ENCODE measurements at places on chromosomes 2 and 18.

DNA sequence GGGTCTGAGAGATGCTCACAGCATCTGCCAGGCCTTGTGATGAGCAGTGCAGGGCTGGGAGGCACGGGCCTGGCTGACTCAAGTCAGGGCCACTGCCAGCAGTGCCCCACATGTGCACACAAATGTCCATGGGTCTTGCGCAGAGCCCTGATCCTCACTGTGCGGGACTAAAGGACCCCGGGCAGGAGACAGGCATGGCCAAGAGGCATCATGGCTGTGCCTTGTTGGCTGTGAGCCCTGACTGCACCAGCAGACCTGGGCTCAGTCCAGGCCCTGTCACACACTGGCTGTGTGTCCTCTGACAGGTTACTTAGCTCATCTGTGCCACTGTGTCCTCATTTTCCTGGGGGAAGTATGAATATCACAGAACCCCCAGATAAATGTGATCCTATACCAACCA lies 4.0 kb downstream of the KCNIP3 start:
- DNase-seq, result no peak
- H3K4me3 ChIP-seq, result no peak overlapping the region
- no peaks in the 10 kb centered on the region for H3K27me3 ChIP-seq
- peaks cover 4% of the 10 kb centered on the region for H3K4me1 ChIP-seq

DNA sequence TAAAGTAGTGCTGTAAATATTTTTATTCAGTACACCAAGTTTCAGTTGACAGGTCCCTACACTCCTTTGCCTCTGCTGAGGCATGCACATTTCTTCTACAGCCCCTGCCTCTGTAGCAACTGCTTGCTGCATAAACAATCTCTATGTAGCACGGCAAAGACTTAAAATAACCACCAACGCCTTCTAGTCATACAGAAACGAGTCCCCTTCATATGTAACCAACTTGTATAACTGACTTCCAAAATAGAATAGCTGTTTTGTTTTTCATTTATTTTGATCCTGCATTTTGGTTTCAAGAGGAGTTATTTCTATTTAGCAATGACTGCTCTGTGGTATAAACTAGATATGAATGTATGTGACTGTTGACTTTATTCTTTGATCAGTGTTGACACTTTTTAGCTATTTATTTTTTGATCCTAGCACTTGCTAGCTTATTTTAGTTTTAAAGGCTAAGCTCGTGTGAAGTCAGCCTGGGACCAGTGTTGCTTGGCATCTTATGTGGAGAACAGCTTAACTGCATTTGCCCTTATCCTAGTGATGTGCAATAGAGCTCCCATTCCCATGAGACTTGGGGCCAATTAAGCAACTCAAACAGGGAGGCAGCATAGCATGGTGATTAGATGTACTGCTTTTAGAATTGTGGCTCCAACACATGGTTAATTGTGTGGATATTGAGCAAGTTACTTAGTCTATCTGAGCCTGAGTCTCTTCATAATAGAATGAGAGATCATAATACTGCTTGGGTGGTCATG lies 79.6 kb downstream of the HRH4 start:
- no peaks in the 10 kb centered on the region for H3K36me3 ChIP-seq
- no peaks in the 10 kb centered on the region for H3K4me1 ChIP-seq
- H3K27me3 ChIP-seq, result no peaks in the 10 kb centered on the region
- no peak for DNase-seq
- H3K4me3 ChIP-seq, result no peak overlapping the region

DNA sequence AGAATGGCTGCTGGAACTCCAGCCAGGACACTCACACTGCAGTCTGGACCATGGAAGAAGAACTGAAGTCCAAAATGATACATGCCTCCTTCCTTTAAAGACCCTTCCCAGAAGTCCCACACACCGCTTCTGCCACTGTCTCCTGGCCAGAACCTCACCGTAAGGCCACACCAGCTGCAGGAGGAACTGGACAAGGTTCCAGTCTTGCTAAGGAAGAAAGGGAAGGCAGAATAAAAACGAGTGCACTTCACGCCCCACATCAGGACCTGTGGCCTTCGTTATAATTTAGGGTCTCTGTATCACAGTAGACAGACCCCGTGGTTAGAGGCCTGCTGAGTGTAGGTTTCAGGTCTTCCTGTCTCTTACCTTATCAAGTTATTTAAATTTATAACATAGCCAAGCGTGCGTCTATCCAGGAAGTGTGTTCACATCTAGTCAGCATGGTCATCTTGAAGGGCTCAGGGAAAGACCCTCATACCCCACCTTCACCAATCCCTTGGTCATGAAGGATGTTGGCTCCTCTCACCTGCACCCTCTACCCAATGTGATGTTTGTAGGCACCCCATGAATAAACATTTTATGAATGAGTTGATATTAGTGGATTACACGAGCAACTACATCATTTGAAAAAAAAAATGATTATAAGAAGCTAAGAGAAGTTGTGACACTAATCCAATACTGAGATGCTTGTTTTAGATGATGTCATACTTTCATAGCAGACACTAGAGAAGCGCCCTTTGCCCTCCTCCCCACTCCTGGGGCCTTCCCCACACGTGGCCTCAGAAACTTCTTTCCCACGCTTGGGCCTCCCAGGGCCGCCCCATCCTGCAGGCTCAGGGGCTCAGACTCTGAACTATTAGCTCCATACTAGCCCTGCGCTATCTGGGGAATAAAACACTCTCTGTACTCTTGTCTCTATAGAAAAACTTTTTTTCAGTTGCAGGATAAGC lies 157.6 kb downstream of the FAM210A start:
- peaks cover 7% of the 10 kb centered on the region for H3K4me1 ChIP-seq
- no peak for DNase-seq
- no peak overlapping the region for H3K4me3 ChIP-seq
- H3K27ac ChIP-seq, result no peak overlapping the region

GRCh38 chr2:61658841-61659780 lies 121.0 kb upstream of the XPO1 start:
- no peak for DNase-seq
- peaks cover 5% of the 10 kb centered on the region for H3K4me1 ChIP-seq
- no peaks in the 10 kb centered on the region for H3K27me3 ChIP-seq
- no peak overlapping the region for H3K27ac ChIP-seq

- no peak overlapping the region for H3K4me3 ChIP-seq
- no peaks in the 10 kb centered on the region for H3K27me3 ChIP-seq
- no peaks in the 10 kb centered on the region for H3K4me1 ChIP-seq
- H3K36me3 ChIP-seq, result no peaks in the 10 kb centered on the region
- H3K27ac ChIP-seq, result no peak overlapping the region
- DNase-seq, result no peak
These were observed 42.5 kb upstream of the CYRIA start for GRCh38 chr2:16708173-16708572.

DNA sequence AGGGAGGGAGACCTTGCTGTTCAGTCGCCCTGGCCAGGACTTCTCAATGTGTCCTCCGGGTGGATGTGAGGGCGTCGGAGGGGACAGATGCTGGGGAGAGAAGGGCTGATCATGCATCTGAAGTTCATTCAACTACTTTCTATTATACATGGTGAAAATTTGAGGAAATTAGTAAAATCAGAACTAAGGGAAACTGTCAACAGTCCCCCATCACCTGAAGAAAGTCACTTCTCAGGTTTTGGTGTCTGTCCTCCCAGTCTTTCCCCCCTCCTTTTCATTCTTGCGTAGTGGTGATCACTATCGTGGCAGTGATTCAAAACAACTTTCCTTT lies 17.4 kb upstream of the ACKR3 start:
- no peak overlapping the region for H3K27ac ChIP-seq
- no peaks in the 10 kb centered on the region for H3K36me3 ChIP-seq
- DNase-seq, result no peak

DNA sequence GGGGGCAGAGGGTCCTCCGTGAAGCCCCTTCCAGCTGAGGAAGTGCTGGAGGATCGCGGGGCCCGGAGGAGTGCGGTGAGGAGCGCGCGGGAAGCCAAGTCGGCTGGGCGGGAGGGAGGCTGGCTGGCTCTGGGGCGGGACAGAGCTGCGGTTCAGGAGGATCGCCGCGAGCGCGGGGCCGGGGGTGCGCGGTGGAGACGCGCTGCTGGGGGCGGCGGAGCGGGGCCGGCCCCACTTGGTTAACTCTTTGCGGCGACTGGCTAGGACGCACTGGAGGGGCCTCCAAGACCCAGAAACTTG lies 464 bp downstream of the CYBRD1 start:
- no peak for DNase-seq
- no peaks in the 10 kb centered on the region for H3K27me3 ChIP-seq
- H3K36me3 ChIP-seq, result no peaks in the 10 kb centered on the region

DNA sequence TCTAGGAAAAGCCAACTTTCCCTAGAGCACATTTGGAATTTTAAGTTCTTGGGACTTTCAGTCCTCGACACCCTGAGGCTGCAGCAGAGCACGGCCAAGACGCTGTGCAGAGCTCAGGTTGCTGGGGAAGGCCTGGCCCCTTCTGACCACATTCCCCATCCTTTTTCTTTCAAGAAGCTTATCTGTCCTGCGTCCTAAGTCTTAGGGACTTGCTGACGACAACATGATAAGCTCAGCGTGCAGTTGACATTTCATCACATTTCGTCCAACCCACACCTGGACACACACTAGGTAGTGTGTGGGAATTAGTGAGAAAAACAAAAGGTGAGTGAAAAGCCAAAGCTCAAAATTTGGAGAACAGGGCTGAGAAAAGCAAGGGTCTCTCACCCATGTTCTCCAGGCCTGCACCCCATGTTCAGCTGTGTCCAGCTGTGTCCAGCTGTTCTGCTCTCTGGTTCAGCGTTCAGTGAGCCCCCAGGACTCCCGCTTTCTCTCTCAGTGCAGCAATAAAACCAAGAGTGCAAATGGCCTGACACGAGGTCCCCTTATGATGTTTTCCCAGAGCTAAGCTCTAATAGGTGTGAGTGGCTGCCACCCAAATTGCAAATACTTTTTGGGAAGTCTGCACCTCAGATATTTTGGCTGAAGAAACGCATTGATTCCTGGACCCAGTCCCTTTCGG lies 101.9 kb downstream of the RGPD3 start:
- H3K4me3 ChIP-seq, result no peak overlapping the region
- no peak overlapping the region for H3K27ac ChIP-seq
- H3K27me3 ChIP-seq, result no peaks in the 10 kb centered on the region
- H3K36me3 ChIP-seq, result no peaks in the 10 kb centered on the region
- DNase-seq, result no peak

DNA sequence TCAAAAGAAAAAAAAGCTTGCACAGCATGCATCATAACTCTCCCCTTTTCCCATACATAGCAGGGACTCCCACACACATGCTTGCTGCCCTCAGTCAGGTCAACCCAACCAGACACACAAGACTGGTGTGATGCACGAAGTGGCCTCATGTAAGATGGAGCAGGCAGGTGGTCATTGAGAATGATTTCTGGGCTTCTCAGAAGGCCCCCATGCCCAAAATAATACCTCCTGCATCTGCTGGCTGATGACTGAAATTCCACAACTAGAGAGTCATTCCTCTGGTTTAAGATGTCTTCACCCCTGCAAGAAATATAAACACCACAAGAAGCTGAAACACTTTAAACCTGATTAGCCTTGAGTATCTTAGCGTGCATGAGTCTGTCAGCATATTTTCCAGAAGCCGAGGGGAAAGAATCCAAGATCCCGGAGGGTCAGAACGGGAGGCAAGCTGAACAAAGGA lies 131.1 kb downstream of the AFF3 start:
- no peak for DNase-seq
- H3K36me3 ChIP-seq, result peaks cover 3% of the 10 kb centered on the region
- H3K27ac ChIP-seq, result no peak overlapping the region

DNA sequence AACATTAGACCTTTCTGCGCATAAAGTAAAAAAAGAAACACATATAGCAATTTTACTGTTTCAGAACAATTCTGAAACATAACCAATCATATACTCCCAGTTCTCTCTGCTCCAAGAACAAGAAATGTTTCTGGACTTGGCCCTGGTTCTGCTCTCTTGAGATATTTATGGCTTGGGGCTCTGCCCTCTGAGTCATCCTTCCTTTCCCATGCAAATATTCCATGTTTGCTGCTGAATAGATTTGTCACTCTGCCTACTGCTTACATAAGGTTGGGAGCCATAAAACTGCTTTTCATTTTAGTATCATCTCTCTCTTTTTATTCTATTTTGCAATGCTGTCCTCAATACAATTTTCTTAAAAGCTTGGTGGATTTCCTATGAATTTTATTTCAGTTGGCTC lies 499.6 kb upstream of the ACVR2A start:
- H3K27ac ChIP-seq, result no peak overlapping the region
- DNase-seq, result no peak
- H3K4me1 ChIP-seq, result no peaks in the 10 kb centered on the region

DNA sequence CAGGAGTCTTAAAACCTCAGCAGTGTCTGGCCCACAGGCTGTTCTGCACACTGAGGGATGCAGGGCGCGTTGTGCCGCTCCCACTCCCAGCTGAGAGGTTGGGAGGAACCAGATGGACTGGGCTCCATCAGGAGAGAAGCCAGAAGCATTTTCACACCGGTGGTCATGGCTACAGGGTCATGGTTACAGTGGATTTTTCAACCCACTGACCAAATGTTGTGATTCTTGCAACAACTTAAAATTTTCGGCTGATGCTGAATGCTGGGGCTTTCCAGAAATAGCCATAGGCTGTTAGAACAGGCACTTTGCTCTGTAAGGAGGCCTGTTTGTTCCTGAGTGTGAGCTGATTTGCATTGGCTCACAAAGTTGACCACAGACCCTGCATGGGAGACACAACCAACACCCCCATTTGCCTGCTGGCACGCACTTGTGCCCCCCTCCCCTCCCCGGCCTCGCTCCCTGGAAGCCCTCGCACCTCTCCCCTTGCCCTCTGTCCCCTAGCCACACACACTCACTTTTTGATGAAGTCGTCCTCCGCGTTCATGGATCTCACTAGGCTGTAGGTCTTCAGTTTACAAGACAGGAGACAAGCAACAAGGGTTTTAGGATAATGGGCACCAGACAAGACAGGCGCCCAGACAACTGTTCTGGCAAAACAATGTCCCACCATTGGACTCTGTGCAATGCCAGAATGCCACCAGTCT lies 3.4 kb downstream of the LPIN1 start:
- no peak overlapping the region for H3K4me3 ChIP-seq
- no peaks in the 10 kb centered on the region for H3K36me3 ChIP-seq
- peaks cover 4% of the 10 kb centered on the region for H3K4me1 ChIP-seq

GRCh38 chr2:239951129-239951734 lies 73.9 kb downstream of the NDUFA10 start:
- H3K36me3 ChIP-seq, result no peaks in the 10 kb centered on the region
- no peak for DNase-seq
- no peaks in the 10 kb centered on the region for H3K27me3 ChIP-seq
- H3K4me3 ChIP-seq, result no peak overlapping the region

- H3K27ac ChIP-seq, result no peak overlapping the region
- no peak overlapping the region for H3K4me3 ChIP-seq
- H3K4me1 ChIP-seq, result no peaks in the 10 kb centered on the region
- no peaks in the 10 kb centered on the region for H3K36me3 ChIP-seq
- no peak for DNase-seq
- H3K27me3 ChIP-seq, result no peaks in the 10 kb centered on the region
These were observed 16.5 kb upstream of the SERPINB7 start for GRCh38 chr18:63758615-63759240.

- H3K4me1 ChIP-seq, result peaks cover 8% of the 10 kb centered on the region
- H3K27me3 ChIP-seq, result no peaks in the 10 kb centered on the region
- H3K27ac ChIP-seq, result no peak overlapping the region
- peak; percentile 62 for DNase-seq
These were observed 7.4 kb downstream of the DYSF start for GRCh38 chr2:71460595-71461303.

GRCh38 chr2:179525340-179525739 lies 260.7 kb upstream of the SESTD1 start:
- no peaks in the 10 kb centered on the region for H3K4me1 ChIP-seq
- H3K27me3 ChIP-seq, result no peaks in the 10 kb centered on the region

Measured in ascending aorta (tissue), 2 donors.